Hypothalamus (tissue), 51 donors: ENCODE measurements at places on chromosomes 2 and 18.

- DNase-seq = no peak
Observed at GRCh38 chr2:107548216-107548615, 278.5 kb upstream of the RGPD4 start.

GRCh38 chr18:78871618-78872017 lies 108.0 kb upstream of the SALL3 start:
- no peak for DNase-seq

- DNase-seq = no peak
Observed at GRCh38 chr18:77522051-77522675, 272.5 kb downstream of the GALR1 start.

GRCh38 chr2:121884511-121884921 lies 129.1 kb downstream of the TSN start:
- no peak for DNase-seq

DNA sequence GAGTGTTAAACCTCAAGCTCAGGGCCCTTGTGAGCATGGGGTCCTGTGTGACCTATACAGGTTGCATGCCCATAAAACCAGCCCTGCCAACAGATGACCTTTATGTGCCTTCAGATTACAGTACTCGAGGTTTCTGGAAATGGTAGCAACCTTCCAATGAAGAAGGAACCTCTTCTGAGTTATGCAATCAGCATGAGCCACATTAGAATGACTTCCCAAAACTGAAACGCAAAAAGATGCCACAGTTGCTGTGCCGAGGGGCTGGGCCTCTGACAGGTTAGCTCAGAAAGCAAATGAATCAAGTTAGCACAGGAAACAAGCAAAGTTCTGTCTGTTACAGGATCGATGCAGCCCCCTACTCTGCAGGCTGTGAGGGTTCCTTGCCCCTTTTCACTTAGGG lies 37.7 kb downstream of the TGFA start:
- no peak for DNase-seq

DNA sequence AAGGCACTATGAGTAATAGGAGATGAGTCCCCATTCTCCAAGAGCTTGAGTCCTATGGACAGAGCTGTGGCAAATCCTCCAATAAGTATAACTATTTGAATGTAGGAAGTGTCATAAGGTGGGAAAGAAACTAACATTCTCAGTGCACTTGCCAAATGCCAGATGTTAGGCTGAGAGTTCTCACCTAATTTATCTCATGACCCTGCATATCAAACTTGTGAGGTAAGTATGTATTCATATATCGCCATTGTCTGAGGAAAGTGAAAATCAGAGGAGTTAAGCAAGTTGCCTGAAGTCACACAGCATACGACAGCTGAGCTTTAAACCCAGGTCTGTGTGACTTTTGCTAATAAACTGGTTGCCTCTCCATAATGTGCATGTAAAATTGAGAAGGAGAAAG lies 169.5 kb downstream of the TTC32 start:
- no peak for DNase-seq
